ENCODE measurements at places on chromosomes 3 and 15.

DNA sequence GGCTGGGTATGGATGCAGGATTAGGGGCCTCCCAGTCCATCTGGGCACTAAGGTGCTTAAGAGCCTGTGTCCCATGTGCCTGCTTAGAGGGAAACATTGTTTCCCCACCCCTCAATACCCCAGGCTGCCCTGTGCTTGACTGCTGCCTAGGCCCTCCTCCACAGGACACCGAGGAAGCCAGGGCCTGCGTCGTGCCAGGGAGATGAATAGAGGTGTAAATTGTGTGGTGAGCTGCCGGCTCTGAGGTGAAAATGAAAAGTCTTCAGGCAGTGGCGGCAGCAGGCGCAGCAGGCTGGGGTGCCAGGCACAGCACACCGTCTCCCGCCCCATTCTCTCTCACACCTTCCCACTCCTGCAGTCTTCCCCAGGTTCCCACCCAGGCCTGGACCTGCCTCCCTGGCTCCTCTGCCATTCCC, 13.9 kb upstream of the GRM2 start:
- no peak for DNase-seq

DNA sequence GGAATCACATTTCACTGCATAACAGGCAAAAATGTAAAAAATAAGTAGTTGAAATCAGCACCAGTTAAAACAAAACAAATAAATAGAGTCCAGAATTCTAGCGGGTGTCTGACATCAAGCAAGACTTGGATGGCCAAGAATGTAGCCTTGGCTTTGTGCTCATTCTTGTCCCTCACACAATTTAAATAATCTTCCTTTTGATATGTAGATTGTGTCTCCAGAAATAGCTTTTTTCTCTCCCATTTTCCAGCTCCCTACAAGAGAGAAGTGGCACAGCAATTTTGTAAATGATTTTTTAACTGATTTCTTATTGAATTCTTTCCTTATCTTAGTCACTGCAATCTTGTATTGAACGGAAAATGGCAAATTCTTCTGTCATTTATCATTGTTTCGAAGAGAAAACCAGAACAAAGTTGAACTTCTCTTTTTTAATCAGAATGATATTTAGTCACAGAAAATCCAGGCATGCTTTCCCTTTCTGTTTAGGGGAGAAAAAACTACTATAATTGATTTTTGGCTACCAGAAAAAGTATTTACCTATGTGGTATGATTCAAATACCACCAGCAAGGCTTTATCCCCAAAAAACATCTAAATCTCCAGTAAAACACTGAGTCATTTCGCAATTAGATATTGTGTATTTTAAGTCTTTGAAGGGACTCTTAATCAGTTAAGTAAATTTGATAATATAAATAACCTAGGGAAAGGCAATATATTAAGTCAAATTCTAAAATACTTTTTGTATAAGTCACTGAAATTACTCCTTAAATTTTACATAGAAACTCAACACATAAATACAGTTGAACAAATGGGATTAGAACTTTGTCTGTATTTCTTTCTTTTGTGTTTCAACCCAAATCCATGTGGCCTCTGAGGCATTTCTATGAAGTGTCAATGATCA, 481.7 kb downstream of the GBE1 start:
- no peak for DNase-seq

- DNase-seq = no peak
Measured at GRCh38 chr3:174363256-174363655, 495.9 kb upstream of the NAALADL2 start.

DNA sequence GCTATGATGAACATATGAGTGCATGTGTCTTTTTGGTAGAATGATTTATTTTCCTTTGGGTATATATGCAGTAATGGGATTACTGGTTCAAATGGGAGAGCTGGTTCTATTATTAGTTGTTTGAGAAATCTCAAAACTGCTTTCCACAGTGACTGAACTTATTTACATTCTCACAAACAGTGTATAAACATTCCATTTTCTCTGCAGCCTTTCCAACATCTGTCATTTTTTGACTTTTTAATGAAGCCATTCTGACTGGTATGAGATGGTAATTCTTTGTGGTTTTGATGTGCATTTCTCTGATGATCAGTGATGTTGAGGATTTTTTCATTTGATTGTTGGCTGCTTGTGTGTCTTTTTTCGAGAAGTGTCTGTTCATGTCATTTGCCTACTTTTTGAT, 1124.2 kb downstream of the NAALADL2 start:
- no peak for DNase-seq

DNA sequence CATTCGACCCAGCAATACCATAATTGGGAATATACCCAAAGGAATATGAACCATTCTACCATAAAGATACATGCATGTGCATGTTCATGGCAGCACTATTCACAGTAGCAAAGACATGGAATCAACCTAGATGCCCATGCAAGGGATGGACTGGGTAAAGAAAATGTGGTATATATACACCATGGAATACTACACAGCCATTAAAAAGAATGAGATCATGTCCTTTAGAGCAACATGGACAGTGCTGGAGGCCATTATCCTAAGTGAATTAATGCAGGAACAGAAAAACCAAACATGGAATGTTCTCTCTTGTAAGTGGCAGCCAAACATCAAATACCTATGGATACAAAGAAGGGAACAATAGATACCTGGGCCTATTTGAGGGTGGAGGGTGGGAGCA, 7.4 kb downstream of the ETFA start:
- no peak for DNase-seq

DNA sequence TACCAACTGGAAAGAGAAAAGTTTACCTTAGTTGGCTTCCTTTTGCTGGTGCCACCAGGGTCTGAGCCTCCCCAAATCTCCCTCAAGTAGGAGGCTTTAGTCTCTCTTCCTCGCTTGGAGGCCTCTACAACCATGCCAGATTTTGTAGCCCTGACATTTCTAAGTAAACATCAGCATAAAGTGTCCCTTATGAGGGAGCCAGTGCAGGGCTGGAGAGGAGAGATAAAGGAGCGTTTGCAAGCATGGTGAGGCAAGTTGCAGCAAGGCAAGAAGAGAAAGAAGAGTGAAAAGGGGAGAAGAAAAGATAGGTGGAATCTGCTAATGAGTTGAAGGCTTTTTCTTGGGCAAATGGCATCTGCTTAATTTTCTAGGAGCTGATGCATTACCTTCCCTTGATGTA, 82.7 kb upstream of the FNDC3B start:
- no peak for DNase-seq

DNA sequence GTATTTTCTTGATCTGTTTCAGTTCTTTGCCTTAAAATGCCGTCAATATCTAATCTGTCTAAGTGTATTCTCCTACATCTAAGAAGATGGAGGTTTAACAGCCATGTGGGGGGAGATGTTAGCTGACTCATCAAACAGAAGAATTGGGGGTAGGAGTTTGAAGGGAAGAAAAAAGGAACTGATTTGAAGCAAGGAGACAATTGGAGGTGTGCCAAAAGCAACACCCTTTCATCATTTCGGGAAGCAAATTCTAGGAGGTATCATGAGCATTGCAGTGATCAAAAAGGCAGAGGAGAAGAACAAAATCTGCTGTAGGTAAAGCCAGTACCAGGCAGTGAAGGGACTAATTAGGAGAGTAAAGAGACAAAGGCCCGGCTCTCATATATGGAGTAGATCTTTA, 337.3 kb upstream of the TBC1D5 start:
- DNase-seq = no peak

DNA sequence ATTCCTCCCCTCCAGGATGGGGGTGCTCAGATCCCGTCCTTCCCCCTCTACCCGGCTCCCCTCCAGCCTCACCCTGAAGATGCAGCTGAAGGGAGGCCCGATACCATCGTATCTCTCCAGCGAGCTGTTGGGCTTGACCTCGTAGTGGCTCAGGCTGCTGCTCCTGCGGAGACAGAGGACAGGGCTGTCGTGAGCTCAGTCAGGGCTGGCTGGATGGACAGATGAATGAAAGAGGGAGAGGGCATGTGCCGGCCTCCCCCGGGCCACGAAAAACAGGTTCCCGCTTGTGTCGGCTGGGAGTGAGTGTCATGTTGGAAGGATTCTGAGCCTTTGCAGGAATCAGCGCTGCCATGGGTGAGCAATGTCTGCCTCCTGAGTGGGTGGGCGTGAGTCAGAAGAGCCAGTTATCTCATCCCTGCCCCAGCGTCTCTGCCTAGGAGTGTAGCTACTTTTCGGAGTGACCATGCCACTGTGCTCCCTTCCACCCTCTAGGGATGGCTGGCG, 35.2 kb downstream of the FEM1B start:
- DNase-seq = no peak

DNA sequence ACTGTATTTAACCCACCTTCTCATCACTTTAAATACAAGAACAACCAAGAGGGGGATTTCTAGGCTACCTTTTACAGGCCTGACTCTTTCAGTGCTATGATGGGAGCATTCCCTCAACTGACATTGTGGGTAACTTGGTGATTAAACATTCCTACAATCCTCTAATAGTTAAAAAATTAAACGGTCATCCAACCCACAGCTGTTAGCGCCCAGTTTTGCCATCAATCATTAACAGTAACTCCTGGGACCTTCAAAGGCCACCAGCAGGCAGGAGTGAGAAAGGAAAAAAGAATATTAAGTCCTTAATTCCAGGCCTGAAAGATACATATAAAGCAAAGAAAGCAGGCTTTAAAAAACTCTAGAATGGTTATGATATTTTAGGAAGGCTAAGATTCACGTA, 512.1 kb downstream of the MAGI1 start:
- DNase-seq = no peak

- DNase-seq = no peak
Measured at GRCh38 chr3:122358703-122359032, 24.4 kb downstream of the MIX23 start.

GRCh38 chr3:25453619-25454004, 25.5 kb downstream of the RARB start:
- DNase-seq = no peak

- DNase-seq = no peak
Measured at GRCh38 chr15:28919201-28919635, 33.4 kb downstream of the APBA2 start.

DNA sequence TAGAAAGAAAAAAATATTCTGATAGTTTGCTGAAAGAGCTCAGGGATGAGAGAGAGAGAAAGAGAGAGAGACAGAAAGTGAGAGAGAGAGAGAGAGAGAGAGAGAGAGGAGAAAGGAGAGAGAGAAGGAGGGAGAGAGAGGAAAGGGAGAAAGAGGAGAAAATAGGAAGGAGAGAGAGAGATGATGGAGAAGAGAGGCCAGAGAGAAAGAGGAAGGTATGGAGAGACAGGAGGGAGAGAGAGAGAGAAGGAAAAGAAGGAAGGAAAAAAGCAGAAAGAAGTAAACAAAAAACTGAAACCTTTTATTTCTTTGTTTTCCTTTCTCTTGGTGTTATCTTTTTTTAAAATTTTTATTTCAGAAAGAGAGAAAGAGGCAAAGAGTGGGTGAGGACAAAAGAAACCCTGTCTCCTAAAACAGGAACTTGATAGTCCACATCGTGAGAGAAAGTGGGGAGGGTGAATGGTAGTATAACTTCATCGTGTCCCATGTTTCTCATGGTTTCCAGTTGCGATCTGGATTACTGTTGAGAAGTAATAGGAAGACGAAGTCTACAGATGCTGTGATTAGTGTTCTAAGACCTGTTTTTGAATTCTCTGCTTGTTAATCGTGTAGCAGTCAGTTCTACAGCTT, 279.7 kb downstream of the LPP start:
- no peak for DNase-seq

DNA sequence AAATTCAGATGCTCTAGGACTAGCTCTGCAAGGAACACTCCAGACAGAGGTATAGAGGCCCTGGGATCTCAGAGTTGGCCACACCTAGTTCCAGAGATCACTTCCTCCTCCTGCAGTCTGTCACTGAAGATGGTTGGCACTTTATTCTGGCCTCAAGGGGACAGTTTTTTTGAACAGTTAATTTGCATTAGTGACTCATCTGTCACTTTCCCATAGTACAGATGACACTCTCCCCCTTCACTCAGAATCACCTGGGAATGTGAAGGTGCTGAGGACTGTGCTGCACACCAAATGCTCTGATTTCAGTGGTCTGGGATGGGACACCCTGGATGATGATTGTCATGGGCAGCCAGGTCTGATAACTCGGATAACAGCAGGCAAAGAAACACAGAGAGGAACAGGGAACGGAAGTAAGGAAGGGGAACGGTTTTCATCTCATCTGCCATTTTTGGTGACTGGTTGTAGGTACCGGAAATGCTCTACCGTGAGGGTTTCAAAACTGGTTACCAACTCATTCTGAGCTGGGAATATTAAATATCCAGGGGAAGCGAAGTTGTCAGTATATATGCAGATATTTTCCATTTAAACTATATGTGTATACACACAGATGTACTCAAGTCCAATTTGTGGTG, 232.5 kb upstream of the ST8SIA2 start:
- DNase-seq = no peak

GRCh38 chr3:32283304-32283703, 44.8 kb downstream of the CMTM8 start:
- DNase-seq = no peak

DNA sequence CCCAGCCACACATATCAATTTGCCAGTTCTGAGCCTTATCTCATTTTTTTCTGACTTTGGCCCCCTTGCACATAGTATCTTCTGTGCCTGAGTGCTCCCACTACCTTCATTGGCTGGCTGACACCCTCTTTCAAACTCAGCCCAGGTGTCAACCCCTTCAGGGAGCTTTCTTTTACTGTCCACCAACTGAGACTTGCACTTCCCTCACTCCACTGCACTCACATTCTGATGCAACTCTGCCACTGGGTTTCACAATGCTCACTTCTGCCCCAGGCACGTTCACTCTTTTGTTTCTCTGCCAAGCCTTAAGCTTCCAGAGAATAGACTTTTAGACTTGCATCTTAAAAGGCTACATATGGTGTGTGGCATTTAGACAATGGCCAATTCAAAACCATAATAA, 101.5 kb upstream of the CBLB start:
- DNase-seq = no peak

DNA sequence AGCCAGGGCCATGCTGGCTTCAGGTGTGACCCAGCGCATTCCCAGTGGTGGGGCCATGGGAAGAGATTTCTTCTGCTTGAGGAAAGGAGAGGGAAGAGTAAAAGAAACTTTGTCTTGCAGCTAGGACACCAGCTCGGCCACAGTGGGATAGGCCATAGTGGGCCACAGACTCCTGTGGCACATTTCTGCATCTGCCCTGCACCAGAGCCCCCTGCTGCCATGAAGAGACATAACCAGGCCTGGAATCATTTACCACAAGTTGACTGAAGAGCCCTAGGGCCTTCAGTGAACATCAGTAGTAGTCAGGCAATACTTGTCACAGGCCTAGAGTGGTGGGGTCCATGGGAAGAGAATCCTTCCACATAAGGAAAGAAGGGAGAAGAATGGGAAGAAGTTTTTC, 411.4 kb upstream of the ARL6 start:
- no peak for DNase-seq

- no peak for DNase-seq
Measured at GRCh38 chr15:48604567-48604966, 40.9 kb downstream of the FBN1 start.

- DNase-seq = no peak
Measured at GRCh38 chr15:94041746-94042145, 189.6 kb upstream of the MCTP2 start.

Measured in nucleus accumbens (tissue), 56 donors.